Kidney (tissue), 22 donors: ENCODE measurements at places on chromosomes 7 and 10. TPM values are rescaled to one million over a fixed set of nuclear protein-coding genes. Genes with fewer than 3 reads are reported as not detected.

Gene NME8
- 1.2 TPM for polyA plus RNA-seq

Gene BMPER
- 0.80 TPM for polyA plus RNA-seq

Gene CACNA2D1
- 3.5 TPM for polyA plus RNA-seq

Gene C7orf57
- polyA plus RNA-seq: not detected

Gene MYPN
- polyA plus RNA-seq: not detected

Gene TRIM24
- 7.6 TPM for polyA plus RNA-seq

Gene HSPA12A
- 18.9 TPM for polyA plus RNA-seq

Gene MEOX2
- polyA plus RNA-seq: not detected

Gene CTAGE8
- polyA plus RNA-seq: 5.4 TPM

Gene SLC29A4
- 6.8 TPM for polyA plus RNA-seq

Gene SDK1
- polyA plus RNA-seq: 2.0 TPM

Gene UTF1
- polyA plus RNA-seq: not detected
